ENCODE measurements at places on chromosomes 4 and X.
A peak's percentile ranks its signal among the peaks of the same experiment; 100 is the strongest.

DNA sequence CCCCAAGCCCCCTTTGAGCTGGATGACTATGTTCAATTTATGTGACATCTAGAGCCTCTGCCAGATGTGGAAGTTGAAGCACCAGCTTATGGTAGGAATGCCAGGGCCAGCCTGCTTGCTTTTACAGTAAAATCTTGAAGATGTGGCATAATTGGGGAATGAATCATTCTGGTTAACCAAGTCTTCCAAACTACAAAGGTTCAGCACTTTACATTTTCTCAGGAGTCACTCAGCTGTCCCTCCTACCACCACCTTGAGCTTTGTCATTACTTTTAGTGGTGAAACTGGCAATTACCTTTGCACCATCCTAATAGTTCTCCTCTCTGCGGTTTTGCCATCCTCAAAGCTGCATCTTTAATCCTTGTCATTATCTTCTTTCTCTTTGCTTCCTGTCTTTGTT is 172.2 kb downstream of the HS6ST2 start:
- DNase-seq, result no peak

DNA sequence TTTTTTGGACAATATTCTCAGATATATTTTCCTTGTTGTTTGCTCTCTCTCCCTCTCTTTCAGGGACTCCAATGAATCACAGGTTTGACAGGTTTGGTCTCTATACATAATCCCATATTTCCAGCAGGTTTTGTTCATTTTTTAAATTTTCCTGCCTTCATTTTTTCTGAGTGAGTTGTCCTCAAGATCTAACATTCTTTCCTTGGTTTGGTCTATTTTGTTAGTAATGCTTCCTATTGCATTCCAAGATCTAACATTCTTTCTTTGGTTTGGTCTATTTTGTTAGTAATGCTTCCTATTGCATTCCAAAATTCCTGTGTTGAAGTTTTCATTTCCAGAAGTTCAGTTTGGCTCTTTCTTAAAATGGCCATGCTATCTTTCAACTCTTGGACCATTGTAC is 45.3 kb upstream of the ZMAT1 start:
- DNase-seq, result no peak

DNA sequence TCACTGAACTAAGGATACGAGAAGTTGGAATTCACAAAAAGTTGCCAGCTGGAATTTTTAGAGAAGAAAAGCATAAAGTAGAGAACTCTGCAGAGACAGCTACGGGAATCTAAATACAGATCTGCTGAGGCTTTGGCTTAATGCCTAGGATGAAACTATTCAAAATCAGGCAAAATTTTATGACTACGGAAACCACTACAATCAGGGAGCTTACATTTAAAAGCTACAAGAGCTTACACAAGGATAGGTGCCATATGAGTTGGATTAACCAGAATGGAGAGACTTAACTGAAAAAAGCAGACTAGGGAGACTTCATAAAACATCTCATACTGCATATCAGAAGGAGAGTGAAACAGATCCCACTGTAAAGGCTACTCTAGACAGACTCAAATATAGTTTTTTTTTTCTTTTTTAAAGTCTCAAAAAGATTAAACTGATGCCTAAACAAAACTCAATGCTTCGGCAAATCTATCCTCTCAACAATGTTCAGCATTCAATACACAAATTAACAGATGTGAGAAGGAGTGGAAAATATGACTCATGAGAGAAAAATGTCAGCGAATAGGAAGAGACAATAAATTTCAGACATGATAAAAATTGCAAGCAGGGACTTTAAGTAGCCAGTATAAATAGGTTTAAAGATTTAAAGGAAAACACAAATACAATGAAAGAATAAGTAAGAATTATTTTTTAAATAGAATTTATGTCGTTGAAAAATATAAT is 586.1 kb downstream of the FSTL5 start:
- no peak for DNase-seq

DNA sequence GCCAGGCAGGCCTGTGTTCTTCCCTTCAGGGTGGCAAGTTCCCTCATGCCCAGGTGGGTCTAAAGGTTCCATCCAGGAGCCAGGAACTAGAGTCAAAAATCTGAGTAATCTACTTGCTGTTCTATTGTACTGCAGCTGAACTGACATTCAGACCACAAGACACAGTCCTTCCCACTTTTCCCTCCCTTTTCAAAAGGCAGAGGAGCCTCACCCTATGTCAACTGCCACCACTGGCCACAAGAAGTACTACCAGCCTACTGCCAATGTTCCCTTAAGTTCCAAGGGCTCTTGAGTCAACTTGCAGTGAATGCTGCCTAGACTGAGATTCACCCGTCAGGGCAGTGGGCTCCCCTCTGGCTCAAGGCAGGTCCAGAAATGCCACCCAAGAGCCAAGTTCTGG is 133.5 kb downstream of the FAM47B start:
- no peak for DNase-seq

DNA sequence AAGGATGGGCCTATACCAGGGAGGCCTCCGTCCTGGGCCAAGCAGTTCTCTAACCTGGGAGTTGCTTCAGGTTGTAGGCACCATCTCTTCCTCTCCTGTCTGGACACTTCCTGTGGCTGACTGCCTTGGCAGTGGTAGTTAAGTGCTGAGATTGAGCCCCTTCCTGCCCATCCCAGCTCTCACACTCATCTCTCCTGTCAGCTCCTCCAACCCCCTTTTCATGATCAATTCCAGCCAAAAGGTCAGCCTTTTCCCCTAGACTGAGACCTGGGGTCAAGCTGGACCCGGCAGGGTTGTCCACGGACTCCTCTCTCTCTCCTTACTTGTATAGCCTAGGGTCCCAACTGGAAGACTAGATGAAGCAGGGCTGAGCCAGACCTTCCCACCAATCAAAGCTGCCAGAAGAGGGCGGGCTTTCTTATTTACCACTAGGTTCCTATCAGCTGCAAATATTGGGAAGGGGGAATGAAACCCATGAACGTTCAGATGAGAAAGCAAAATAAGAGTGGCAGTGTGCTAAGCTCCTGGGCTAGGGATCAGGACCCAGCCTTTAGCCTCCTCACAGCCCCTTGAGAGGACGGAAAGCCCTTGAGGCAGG is 34.5 kb downstream of the KDM5C start:
- no peak for DNase-seq

DNA sequence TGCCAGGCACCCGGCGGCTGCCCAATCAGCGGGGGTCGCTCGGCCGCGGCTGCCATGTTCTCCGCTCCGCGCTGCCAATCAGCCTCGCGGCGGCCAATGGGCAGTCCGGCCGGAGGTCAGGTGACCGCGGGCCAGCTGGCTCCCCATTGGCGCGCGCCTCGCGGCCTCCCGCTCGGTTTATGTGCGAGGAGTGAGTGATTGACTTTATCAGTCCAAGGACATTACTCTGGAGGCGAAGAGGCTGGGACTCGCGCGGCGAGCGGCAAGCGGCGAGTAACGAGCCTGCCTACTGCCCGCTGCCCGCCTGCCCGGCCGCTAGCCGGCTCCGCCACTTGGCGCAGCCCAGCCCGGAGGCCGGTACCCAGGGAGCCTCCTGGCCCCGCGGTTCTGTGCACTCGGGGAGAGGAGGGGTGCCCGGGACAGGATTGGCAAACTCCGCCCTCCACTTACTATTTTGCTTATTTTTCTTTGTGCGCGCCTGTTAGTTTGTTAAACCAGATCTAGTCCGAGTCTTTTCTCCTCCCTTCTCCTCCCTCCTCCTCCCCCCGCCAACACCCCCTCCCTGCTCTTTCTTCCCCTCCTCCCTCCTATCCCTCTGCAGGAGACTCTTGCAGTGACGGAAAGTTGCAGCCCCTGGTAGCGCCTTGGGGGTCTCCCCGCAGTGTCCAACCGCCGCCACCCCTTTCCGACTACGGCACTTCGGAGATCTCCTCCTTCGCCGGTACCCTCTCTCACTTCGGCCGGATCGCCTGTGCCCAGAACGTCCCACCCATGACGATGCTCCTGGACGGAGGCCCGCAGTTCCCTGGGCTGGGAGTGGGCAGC is at the start of gene ZIC3:
ZIC3 (plus strand) TSS at position 207 of the 825 bp plus-strand sequence; CDS start at position 772, 565 bp downstream.
- DNase-seq, result peak; percentile 60

DNA sequence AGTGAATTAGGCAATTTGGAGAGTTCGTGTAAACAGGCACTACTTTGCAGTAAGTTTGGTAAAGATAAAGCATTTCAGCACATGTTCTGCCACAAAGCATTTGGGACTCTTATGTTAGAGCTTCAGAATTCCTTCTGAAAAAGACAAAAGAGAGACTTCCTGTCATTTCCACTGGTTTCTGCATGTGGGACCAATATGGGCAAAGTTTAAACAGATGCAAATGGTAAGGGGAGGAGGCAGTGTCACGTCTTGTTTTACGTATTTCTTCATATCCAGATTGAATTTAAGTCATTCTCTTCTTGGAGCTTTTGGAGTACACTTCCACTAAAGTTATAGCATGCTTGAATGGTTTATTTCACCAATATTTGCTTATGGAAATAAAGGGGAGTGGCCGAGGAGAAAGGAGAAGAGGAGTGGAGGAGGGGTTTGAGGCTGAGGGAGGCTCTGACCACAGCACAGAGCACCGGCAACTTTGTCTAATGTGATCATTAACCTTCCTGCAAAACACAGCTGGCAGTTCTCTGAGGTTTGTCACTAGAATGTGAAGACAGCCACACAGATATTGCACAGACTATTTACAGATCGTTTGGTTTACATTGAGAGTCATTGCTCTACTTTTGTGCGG is at the start of gene APELA:
APELA (plus strand) TSS at position 479 of the 625 bp plus-strand sequence. CDS start 154 bp downstream, outside the sequence.
- no peak for DNase-seq

DNA sequence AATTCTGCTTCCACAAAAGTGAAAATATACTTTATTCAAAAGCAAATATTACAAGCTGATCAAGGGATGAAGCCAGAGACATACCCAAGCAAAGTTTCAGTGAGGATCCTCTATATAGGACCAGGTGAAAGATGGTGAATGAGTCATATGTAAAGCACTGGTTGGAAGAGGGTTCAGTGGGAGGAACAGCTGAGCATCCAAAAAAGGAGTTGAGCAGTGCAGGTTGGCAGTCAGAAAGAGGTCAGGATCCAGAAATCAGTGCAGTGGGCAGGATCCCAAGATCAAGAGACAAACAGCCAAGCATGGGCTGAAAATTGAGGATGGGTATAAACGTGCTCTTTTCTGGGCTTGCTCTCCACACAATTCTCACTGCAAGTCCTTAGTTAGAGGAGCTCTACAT is 30.3 kb downstream of the OTC start:
- no peak for DNase-seq

- peak; percentile 24 for DNase-seq
Measured at GRCh38 chrX:150486011-150486410, 82.4 kb upstream of the MTM1 start.

DNA sequence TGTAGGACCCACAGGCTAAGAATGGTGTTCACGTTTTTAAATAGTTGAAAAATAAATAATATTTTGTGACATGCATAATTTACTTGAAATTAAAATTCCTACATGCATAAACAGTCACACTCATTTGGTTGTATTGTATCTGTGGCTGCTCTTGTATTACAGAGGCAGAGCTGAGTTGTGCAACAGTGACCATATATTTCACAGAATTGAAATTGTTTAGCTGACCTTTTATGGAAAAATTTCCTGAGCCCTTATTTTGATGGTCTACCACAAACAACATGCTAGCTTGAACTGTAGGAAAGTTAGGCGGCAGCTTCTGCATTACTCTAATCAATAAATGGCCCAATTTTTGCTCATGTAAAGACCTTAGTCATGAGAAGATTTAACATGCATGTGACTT is 633.4 kb upstream of the AADAT start:
- DNase-seq, result no peak

DNA sequence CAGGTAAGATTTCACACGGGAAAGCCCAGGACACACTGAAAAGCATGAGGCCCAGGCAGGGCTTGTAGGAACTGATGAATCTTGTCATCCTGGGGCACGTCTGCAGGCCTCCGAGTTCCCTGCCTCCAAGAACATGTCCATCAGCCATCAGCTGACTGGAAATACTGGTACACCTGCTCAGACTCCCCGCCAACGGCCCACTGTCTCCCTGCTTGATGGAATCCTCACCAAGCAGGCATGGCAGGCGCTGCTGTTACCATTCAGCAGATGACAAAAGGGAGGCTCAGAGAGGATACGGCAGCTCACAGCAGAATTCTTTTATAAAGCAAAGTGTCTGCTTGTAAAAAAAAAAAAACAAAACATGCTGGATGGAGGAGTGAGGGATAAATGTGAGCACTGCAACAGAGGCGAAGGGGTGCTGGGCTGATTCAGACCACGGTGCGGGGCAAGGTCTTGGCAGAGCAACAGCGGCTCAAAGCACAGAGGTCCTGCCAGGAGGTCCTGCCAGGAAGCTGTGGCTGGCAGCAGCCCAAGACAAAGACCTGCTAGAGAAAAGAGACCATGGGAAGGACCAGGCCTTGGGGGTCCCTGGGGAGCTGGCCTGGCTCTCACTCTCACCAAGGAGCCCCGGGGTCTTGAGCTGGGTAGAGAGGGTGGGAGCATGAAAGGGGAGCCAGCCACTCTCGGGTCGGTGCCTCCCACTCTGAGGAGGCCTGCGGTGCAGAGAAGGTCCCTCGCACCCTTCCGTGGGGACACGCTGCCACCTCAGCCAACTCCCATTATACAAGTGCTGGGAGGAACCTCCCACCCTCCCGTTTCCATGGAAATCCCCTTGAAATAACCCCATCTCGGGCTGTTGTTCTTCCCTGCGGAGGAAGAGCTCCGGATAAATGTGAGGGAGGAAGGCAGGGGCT is 25.6 kb downstream of the PPP2R2C start:
- no peak for DNase-seq

GRCh38 chr4:185004562-185005218 is 13.6 kb upstream of the HELT start:
- no peak for DNase-seq

- DNase-seq, result no peak
Measured at GRCh38 chrX:443536-444210, 57.0 kb upstream of the PPP2R3B start.

DNA sequence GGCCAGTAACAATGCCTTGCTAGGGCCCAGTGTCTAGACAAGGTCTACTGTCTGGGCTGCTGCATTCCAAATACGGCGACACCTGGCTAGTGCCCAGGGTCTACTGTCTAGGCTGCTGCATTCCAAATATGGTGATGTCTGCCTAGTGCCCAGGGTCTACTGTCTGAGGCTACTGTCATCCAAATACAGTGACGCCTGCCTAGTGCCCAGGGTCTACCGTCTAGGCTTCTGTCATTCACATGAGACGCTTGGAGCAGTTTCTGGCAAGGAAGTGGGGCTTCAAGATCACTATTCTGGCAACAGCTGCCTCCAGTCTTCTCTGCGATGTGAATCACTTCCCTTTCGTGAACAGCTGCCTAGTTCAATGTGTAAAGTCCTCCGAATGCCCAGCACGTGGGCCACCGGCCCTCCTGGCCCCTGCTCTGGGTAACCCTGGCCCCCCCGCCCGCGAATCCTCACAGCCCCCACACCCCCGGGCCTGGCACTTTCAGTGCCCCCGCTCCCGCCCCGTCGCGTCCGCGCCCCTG is 12.7 kb downstream of the ACOX3 start:
- DNase-seq, result no peak

- no peak for DNase-seq
Measured at GRCh38 chr4:156686120-156686519, 285.5 kb downstream of the PDGFC start.

Measured in neural crest cell (in vitro differentiated cells).